T-helper 2 cell treated with Interferon-gamma antibody and Interleukin-4, amounts not matched to agents 5 μg/mL and 100 μg/mL, for 36 hours (primary cell): ENCODE measurements at places on chromosomes 1 and 21.

DNA sequence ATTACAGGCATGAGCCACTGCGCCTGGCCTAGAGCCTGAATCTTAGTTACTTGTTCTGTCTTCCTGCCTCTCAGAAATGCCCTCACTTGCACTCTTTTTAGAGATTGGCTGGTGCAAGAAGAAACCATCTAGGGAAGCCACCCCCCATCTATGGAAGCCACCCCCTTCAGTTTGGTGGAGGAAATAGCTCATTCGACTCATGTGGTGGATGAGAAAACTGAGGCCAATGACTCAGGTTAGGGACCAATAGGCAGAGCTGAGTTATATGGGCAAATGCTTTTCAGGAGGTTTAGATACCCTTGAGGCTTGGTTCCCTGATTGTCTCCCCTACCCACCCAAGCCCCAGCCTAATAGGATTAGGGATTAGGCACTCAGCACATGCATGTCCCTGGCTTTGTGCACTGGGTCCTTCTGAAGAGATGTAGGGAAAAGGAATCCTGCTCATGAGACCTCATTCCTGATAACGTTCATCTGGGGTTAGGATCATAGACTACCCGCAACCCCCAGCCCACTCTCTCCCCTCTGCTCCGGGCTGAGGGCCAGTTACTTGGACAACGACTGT lies 77.1 kb downstream of the PAX7 start:
- no peak for DNase-seq

DNA sequence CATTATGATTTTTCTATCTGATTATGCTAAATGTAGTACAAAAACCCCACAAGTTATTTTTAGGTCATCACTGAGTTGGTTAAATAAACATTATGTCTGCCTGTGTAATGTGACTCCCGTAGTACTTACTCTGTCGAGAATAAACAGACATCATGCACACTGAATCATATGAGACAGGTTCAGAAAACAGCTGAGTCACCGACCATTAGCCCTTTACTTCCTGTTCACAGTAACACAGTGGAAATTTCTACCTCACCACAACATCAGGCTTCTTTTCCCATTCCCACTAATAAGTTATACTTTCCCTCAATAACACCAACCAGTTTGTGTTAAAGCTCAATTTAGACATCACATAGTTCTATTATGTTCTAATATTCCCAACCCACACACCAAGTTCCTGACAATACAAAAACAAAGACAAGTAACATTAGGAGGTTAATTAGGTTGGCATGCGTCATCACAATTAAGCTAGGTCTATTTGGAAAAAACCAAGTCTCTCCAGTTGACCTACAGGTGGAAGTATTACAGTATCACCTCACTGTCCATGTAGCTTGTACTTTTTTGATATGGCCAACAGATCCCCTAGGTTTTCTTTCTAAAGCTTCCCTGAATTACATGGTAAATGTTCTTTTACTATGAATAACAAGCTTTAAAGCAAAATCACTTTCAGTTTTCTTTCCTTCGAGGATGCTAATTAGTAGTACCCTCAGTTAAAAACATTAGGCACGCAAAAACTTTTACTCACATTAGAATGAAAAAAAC lies 154.2 kb downstream of the EIF4G3 start:
- peak; percentile 43 for DNase-seq

DNA sequence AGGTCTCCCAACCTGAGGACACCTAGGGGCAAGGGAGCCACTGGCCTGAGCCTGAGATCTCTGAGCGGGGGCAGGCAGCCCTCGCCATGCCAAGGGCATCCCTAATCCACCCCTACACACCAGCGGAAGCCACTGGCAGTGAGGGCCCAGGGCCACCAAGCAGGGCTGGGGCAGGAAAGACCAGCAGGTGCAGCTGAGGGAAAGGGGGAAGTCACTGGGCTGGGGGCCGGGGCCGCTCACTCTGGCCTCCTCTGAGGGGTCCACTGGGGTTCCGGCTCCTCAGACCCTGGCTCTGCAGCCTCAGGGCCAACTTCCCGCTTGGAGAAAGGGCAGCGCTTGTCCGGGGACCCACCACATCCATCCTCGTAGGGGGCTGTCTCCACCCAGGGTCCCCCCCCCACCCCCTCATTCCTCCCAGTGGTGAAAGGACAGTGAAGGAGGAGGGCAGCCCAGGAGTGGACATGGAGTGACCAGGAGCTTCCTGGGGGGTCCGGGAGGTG lies 42.5 kb upstream of the ACTRT2 start:
- no peak for DNase-seq

DNA sequence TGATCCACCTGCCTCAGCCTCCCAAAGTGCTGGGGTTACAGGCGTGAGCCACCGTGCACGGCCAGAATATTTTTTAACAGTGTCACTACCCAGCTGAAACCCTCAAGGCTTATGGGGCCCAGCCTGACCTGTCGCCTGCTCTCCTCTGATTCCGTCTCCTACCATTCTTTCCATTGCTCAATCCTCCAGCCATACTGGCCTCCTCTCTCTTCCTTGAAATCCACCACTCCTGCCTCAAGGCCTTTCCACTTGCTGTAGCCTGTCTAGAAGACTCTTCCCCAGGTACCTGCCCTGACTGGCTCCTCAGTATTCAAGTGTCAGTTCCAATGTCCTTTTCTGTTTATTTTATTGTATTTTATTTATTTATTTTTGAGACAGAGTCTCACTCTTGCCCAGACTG lies 53.9 kb downstream of the YARS1 start:
- DNase-seq: no peak

DNA sequence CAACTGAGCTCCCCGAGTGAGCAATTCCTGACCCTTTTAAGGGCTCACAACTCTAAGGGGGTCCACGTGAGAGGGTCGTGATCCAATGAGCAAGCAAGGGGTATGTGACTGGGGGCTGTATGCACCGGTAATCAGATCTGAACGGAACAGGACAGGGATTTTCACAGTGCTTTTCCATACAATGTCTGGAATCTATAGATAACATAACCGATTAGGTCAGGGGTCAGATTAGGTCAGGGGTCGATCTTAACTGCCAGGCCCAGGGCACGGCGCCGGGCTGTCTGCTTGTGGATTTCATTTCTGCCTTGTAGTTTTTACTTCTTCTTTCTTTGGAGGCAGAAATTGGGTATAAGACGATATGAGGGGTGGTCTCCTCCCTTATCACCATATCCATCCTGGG lies 30.7 kb upstream of the OPRD1 start:
- no peak for DNase-seq

GRCh38 chr1:53174971-53175913 lies 21.4 kb upstream of the CPT2 start:
- DNase-seq: no peak

DNA sequence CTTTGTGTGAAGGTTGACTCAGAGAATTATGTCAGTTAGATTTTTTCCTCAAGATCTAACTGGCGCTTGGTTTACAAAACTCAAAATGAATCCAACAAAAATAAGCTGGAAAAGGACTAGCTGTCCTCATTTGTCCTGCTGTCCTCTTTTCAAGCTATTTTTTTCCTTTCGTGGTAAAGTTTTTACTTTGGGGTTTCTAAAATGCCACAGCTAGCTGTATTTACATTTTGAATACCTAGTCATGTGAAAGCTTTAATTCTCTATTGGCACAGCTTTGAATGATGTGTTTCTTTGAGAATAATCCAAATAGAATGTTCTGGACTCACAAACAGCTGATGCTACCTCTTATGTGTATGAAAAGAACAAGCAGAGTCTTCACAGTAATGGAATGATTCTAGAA lies 673.6 kb upstream of the NR5A2 start:
- no peak for DNase-seq

- no peak for DNase-seq
These were observed 47.1 kb upstream of the CITED4 start for GRCh38 chr1:40909281-40909680.

GRCh38 chr1:181816608-181817007 lies 244.9 kb downstream of the ZNF648 start:
- no peak for DNase-seq

GRCh38 chr1:145858238-145858900 lies 512 bp downstream of the PIAS3 start:
- DNase-seq: peak; percentile 33

DNA sequence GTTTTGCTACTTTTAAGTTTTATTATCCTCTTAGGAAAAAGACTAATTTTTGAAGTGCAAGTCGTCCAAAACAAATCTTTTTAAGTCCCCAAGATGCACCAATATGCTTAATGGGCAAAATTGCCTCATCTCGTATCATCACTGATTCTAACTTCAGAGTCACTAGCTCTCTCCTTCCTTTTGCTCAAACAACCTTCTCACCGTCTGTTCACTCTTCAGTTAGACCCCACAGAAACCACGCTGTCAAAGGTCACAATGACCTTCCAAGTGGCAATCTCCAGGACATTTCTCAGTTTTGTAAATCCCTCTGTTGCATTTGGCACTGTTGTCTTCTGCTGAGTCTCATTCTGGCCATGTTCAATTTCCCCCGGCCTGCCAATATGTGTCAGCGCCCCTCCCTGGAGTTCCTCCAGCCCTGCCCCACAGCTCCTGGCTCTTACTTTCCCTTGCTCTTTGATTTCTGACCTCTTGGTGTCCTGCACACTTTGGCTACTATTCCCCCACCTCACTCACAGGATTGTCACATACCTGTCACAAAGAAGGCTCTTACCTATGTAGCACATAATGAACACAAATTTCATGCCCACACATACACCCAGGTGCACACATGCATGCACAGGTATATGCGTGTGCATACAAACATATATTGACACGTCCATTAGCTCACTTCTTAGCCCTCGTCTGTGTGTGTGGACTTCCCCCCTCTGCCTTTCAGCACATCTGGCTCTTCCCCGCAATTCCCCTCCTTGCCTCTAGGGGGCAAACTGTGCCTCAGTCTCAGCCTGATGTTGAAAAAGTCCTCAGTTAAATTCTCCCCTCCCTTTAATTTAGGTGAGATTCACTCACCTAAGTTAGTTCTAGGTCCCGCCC lies 354.0 kb upstream of the DUSP10 start:
- DNase-seq: peak; percentile 16

DNA sequence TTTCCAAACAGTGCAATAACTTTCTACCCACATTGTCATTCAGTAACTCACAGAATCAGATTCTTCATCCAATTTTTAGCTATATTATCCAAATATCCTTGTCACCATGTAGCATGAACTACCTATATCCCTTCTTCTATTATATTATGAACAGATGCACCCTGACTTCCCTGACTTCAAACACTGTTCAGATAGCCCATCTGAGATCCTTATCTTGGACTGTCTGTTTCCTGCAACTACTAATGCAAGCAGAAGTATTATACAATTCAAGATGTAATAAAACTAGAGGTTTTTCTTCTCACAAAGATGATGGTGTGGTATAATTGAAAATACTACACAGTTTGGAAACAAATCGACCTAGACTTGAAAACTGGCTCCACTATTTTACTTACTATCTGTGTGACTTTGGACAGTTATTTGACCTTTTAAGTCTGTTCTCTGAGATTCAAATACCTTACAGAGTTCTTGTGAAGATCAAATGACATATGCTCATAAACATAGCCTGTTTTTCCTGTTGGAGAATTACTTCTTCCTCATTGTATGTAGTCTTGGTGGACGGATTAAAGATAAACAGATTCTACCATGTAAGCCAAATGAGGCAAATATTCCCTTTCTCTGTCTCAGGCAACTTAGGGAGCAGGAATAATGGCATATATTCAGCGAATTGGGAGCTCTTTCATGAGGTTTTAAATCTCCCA lies 407.9 kb upstream of the ZRANB2 start:
- DNase-seq: no peak

DNA sequence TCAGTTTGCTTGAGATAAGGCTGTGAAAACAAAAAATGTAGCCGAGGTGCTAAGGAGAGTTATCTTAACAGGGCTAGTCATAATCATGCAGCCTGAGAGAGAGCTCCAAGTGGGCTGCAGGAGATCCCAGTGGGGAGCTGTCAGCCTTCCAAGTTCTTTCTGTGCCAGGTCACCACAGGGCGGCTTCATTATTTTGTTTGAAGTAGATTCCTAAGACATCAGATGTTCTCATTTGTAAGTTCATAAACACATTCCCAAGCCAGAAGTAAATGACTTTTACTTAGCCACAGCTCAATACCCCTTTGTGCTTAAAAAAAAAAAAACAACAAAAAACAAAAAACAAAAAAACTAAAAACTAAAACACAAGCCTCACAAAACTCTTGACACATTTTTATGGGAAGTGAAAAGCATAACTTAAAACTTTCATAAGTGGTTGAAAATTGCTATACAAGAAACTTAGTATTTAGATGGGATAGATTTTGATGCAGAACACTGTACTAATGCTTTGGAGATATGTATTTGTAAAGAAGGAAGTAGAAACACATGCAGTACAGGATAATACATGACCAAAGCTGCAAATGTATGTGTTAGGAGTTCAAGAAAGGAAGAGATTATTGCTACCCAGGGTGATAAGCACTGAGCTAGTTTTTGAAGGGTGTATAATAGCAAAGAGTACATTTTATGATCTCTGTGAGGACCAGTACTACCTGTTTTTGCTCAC lies 8.6 kb downstream of the CDC14A start:
- DNase-seq: no peak

DNA sequence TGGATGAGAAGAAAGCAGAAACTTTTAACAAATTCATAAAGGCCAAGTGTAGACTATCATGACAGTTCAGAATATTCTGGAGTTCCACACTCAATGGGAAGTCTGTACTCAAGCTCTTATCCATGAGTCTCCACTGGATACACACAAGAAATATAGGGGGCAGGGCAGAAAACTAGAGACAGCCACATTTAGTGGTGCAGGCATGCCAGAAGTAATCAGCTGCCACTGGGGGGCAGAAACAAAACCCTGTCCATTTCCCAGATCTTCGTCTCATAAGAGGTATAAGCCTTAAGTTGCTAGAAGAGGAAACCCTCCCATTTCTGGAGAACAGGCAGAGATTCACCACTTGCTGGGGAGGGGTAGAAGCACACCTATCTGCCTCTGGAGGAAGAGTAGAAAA lies 166.8 kb upstream of the GALNT2 start:
- no peak for DNase-seq

DNA sequence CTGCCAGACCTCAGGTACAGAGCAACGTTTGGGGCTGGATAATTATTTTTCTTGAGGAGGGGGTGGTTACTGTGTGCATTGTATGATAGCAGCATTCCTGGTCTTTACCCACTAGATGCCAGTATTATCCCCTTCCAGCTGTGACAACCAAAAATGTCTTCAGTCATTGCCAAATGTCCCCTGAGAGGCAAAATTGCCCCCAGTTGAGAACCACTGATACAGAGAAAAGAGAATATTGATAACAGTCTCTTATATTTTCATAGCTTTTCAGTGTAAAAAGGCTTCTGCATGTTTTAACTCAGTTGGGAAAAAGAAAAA lies 51.8 kb upstream of the SYT14 start:
- DNase-seq: no peak

DNA sequence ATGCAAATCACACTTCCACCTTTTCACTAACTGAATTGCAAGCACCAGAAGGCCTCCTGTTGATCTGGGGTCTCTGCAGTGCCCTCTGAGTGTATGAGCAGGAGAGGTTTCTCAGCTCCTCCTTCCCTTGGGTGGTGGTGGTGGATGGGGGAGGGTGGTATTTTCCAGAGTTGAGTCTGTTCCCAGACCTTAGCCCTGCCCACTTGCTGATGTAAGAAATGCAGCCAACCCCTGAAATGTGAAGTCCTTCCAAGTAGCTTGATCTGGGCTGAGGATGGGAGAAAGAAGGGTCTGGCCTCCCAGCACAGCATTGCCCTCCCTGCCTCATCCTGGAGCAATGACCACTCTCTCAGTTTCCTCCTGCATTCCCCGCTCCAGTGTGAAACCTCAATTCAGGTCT lies 6.3 kb upstream of the FOXD2 start:
- DNase-seq: no peak

GRCh38 chr1:19222573-19222972 lies 12.5 kb upstream of the UBR4 start:
- DNase-seq: no peak
